ENCODE measurements at places on chromosomes 11 and 22.
A peak's percentile ranks its signal among the peaks of the same experiment; 100 is the strongest.

GRCh38 chr11:104410336-104410735 is 246.4 kb upstream of the PDGFD start:
- H3K4me3 ChIP-seq = no peak overlapping the region
- H3K36me3 ChIP-seq = no peaks in the 10 kb centered on the region
- H3K27ac ChIP-seq = no peak overlapping the region
- no peaks in the 10 kb centered on the region for H3K4me1 ChIP-seq

DNA sequence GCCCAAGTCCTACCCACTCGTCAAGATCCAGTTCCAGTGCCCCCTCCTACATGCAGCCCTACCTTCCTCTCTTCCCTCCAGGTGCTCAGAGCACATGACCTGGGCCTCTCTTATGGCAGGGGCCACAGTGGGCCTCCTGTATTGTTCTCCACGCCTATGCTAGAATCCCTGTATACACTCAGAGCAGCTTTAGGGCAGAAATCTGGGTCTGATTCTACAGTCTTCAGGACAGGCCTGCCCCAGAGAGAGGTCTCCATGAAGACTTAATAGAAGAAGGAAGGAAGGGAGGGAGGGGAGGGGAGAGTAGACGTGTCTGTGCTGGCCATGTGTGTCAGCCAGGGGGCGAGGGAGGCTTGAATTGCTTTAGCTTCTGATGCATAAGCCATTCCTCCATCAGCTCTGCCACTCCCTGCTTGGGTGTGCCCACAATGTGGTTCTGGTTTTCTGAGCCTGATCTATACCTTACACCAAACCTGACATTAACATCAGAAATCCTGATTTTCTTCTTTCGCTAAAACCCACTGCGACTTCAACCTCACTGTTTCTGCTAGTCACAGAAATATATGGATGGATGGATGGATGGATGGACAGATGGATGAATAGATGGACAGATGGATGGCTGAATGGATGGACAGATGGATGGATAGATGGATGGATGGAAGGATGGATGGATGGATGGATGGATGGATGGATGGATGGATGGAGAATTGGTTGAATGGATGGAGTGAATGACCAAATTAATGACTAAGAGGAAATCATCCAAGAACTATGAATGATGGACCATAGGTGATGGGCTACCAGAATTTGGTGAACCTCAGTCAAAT is 56.6 kb upstream of the PRDM11 start:
- H3K4me1 ChIP-seq = peaks cover 39% of the 10 kb centered on the region
- no peaks in the 10 kb centered on the region for H3K36me3 ChIP-seq
- H3K27me3 ChIP-seq = no peaks in the 10 kb centered on the region
- H3K27ac ChIP-seq = peak overlapping the region; percentile 75
- no peak for DNase-seq
- no peak overlapping the region for H3K4me3 ChIP-seq

GRCh38 chr11:27352781-27353180 is 10.2 kb downstream of the CCDC34 start:
- DNase-seq = no peak
- H3K27ac ChIP-seq = no peak overlapping the region
- H3K4me1 ChIP-seq = no peaks in the 10 kb centered on the region
- no peaks in the 10 kb centered on the region for H3K27me3 ChIP-seq
- no peaks in the 10 kb centered on the region for H3K36me3 ChIP-seq

DNA sequence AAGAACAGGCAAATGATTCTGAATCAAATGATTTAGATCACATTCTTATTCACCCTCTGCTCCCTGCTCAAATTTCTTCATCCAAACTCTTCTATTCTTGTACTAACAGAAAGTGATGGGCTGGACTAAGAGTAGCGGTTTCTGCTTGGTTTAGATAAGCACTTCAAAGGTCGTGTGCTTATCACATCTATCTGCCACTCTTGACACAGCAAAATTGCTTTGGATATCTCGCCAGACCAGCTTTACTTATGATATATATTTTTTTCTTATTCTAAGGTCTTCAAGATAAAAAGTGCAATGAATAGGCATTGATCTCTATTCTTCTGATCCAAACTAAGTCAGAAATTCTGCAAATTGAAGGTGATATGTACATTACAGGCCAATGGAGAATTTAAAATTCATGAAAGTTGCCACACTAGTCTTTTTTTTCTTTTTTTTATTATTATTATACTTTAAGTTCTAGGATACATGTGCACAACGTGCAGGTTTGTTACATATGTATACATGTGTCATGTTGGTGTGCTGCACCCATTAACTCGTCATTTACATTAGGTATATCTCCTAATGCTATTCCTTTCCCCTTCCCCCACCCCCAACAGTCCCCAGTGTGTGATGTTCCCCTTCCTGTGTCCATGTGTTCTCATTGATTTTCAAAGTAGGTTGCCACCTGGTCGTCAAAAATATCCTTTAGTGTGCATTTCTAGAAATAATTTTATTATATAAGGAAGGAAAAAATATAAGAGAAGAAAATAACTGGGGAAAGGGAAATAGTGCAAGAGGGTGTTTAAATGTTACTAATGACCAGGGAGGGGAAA is 1941.0 kb upstream of the RAG2 start:
- H3K27me3 ChIP-seq = no peaks in the 10 kb centered on the region
- no peaks in the 10 kb centered on the region for H3K36me3 ChIP-seq
- no peak overlapping the region for H3K27ac ChIP-seq
- H3K4me1 ChIP-seq = no peaks in the 10 kb centered on the region
- H3K4me3 ChIP-seq = no peak overlapping the region
- no peak for DNase-seq

- H3K4me3 ChIP-seq = no peak overlapping the region
- H3K4me1 ChIP-seq = peaks cover 8% of the 10 kb centered on the region
- H3K27me3 ChIP-seq = no peaks in the 10 kb centered on the region
- peak; percentile 79 for DNase-seq
- no peaks in the 10 kb centered on the region for H3K36me3 ChIP-seq
Measured at GRCh38 chr11:35511666-35512065, 13.8 kb downstream of the PAMR1 start.

GRCh38 chr11:126392633-126393013 is 37.1 kb downstream of the ST3GAL4 start:
- no peaks in the 10 kb centered on the region for H3K27me3 ChIP-seq
- DNase-seq = no peak
- H3K4me1 ChIP-seq = peaks cover 52% of the 10 kb centered on the region
- no peak overlapping the region for H3K4me3 ChIP-seq
- no peaks in the 10 kb centered on the region for H3K36me3 ChIP-seq

DNA sequence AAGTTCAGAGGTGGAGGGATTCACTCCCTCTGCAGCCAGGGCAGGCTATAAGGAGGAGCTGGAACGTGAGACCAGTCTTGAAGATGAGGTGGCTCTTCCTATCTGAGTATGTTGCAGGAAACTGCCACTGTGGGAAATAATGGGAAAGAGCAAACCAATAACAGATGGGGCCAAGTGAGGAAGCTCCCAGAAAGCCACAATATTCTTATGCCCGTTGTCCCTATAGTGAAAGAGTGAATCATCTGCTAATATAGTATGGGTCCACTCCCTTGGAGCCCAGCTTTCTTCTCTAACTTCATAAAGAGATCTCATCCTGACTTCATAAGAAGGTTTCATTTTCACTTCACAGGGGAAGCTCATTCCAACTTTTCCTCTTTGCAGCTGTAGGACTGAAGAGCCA is 206.4 kb downstream of the BLID start:
- H3K27ac ChIP-seq = no peak overlapping the region
- no peak for DNase-seq
- no peaks in the 10 kb centered on the region for H3K4me1 ChIP-seq
- H3K4me3 ChIP-seq = no peak overlapping the region

DNA sequence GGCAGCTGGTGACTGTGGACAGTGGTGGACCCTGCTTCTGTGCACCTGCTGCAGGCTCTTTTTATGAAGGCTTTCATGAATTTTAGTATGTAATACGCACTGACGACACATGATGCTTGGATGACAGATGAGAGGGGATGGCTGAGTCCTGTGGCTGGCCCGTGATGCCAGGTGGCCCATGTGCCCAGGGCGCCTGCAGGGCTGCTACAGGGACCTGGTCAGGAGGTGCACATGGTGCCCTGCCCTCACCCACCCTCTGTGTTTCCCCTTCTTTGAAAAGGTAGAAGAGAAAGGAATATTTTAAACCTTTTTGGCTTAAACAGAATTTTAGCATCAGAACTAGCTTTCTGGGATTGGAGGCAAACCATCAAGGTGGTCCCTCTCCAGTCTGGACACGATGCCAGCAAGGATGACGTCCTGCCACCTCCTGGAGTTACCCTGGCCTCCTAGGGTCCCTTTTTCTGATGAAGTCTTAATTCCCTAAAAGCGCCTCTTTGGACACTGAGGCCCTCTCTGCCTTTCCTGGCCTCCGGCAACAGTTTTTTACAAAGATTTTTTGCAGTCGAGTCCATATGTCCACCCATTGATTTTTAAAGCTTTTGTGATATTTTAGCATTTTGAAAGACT is 5.4 kb upstream of the RANBP1 start:
- H3K4me1 ChIP-seq = peaks cover 5% of the 10 kb centered on the region
- DNase-seq = no peak
- H3K27me3 ChIP-seq = no peaks in the 10 kb centered on the region
- H3K36me3 ChIP-seq = peaks cover 59% of the 10 kb centered on the region
- H3K4me3 ChIP-seq = no peak overlapping the region
- no peak overlapping the region for H3K27ac ChIP-seq

- H3K4me3 ChIP-seq = no peak overlapping the region
- H3K27ac ChIP-seq = no peak overlapping the region
- no peak for DNase-seq
- no peaks in the 10 kb centered on the region for H3K27me3 ChIP-seq
Measured at GRCh38 chr11:84685976-84686375, 941.2 kb downstream of the DLG2 start.

DNA sequence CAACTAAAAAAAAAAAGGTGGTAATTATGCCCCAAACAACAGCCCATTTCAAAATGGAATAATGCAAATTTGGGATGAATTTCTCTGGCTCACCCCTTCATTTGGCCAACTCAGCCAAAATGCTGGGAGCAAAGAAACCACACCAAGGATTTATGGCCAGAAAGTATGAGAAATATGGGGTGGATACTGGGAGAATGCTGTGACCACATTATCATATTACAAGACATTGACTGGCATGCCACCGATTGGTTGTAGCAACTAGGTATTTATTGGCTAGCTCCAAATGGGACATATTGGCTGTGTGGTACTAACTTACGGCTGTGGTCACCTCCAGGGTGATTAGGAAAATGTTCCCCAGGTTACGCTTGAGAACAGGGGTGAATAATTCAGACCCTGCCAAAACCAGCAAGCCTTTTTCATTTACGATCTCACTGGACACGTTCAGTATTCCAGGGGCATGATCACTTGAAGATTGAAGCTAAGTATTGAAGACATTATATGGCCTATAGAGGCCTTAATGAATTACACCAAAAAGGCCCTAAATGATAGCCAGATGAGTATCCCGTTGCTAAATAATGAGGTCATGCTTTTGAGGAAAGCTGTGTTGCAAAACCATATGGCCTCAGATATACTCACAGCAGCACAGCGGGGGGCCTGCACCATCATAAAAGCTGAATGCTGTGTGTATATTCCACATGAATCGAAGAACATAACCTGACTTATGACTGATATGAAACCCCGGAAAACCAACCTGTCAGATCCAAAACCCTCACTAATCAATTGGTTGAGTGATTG is 3.8 kb upstream of the FDX1 start:
- no peak overlapping the region for H3K4me3 ChIP-seq
- no peaks in the 10 kb centered on the region for H3K27me3 ChIP-seq
- no peaks in the 10 kb centered on the region for H3K36me3 ChIP-seq
- peaks cover 6% of the 10 kb centered on the region for H3K4me1 ChIP-seq
- DNase-seq = no peak
- H3K27ac ChIP-seq = no peak overlapping the region

DNA sequence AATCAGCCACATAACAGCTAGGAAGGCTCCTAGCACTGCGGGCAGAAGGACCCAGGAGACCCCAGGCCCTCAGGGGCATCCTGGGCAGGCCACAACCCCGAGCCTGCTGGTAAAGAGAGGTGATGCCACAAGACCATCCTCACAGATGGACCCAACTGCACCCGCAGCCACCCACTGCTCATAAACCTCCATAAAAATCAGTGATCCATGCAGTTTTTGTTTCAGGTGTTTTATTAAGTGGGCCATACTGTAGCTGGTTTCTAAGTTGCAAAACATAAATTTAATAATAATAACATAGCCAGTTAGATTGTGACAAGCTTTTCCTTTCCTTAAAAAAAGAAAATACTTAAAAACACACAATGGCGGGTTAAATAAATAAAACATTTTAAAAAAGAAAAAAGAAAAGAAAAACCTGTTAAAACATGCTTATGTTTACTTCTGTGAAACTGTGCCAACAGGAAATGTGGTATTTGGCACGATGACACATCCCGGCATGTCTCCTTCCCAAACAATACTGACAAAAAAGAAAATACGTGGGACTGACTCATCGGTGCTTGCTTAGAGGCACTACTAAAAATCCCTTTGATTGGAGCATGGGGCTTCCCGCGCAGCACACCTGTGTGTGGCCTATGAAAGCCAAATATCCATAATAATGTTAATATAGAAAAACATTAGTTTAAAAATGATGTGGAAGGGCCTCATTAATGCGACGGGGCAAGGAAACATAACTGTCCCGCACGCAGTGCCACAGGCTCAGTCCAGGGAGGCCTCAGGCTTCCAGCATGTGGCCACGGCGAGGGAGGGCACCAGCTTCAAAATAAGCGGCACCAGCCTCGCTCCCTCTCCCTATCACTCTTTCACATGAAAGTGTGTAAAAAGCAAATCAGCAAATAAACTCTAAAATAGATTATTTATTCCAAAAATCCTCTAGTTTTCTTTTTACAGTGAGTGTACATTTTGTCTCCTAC is 47.5 kb upstream of the SCUBE2 start:
- H3K27me3 ChIP-seq = no peaks in the 10 kb centered on the region
- no peak overlapping the region for H3K4me3 ChIP-seq
- H3K27ac ChIP-seq = peak overlapping the region; percentile 29
- H3K4me1 ChIP-seq = peaks cover 24% of the 10 kb centered on the region

GRCh38 chr11:122628810-122629555 is 26.5 kb upstream of the UBASH3B start:
- DNase-seq = no peak
- no peaks in the 10 kb centered on the region for H3K36me3 ChIP-seq
- no peaks in the 10 kb centered on the region for H3K27me3 ChIP-seq
- no peaks in the 10 kb centered on the region for H3K4me1 ChIP-seq
- H3K4me3 ChIP-seq = no peak overlapping the region
- no peak overlapping the region for H3K27ac ChIP-seq

- no peak for DNase-seq
- H3K27me3 ChIP-seq = no peaks in the 10 kb centered on the region
- H3K4me1 ChIP-seq = peaks cover 63% of the 10 kb centered on the region
- H3K27ac ChIP-seq = peak overlapping the region; percentile 98
Measured at GRCh38 chr11:2393941-2394817, 6.4 kb upstream of the TSSC4 start.

DNA sequence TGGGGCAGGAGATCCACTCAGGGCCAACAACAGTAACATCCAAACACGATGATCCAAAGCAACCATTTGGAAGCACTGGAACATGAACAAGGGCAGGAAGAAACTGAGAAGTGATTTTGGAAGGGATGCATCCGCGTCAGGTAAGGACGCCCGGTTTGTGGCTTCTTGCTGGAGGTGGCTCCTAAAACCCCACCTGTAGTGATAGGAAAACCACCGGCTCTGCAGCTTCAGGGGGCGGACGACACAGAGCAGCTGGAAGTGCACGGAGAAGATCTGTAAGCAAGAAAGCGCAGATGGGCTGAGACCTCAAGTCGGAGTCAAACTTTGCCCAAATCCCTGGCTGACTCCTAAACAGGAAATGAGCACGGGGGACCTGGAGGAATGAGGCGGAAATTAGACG is 1066.1 kb downstream of the BRD1 start:
- H3K36me3 ChIP-seq = no peaks in the 10 kb centered on the region
- DNase-seq = peak; percentile 70
- no peak overlapping the region for H3K4me3 ChIP-seq
- no peak overlapping the region for H3K27ac ChIP-seq

Measured in esophagus muscularis mucosa (tissue), 4 donors.